ENCODE measurements at places on chromosomes 12 and 14. TPM values are rescaled to one million over a fixed set of nuclear protein-coding genes. Genes with fewer than 3 reads are reported as not detected.

EP400 gene
- total RNA-seq, result 20.2 TPM

GNB3 gene
- total RNA-seq, result 2.0 TPM

CPNE6 gene
- total RNA-seq, result not detected

TSHR gene
- total RNA-seq, result not detected

NTN4 gene
- total RNA-seq, result 130 TPM

ANKS1B gene
- total RNA-seq, result 1.9 TPM

Data from smooth muscle cell of the pulmonary artery (primary cell).